ENCODE measurements at places on chromosomes 3 and 15. TPM values are rescaled to one million over a fixed set of nuclear protein-coding genes. Genes with fewer than 3 reads are reported as not detected.

DNA sequence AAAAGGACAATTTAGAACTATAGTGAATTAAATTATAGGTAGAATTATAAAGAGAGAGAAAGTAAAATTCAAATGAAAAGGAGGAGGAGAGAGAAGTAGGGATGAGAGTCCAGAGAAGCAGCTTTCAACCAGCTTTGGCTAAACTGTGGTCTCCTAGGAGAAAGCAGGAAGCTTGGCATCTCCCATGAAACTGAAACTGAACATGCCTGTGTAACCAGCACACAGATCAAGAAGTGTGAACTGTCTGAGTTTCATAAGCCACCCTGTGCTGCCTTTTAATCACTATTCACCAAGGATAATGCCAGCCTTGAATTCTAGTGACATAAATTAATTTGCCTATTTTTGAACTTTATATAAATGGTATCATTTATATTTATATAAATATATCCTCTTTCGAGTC, 128.5 kb downstream of the MYRIP start:
- H3K4me3 ChIP-seq = no peak overlapping the region
- H3K36me3 ChIP-seq = no peaks in the 10 kb centered on the region
- H3K27me3 ChIP-seq = no peaks in the 10 kb centered on the region
- H3K27ac ChIP-seq = no peak overlapping the region

The PPM1M gene
- total RNA-seq = 5.2 TPM

The TUSC7 gene
- not detected for total RNA-seq

- no peak overlapping the region for H3K4me3 ChIP-seq
- no peaks in the 10 kb centered on the region for H3K4me1 ChIP-seq
- H3K27ac ChIP-seq = no peak overlapping the region
- no peaks in the 10 kb centered on the region for H3K36me3 ChIP-seq
- no peaks in the 10 kb centered on the region for H3K27me3 ChIP-seq
These were observed 19.2 kb downstream of the ANKDD1A start for GRCh38 chr15:64930778-64931371.

- H3K4me1 ChIP-seq = peaks cover 4% of the 10 kb centered on the region
- H3K27ac ChIP-seq = no peak overlapping the region
- no peak overlapping the region for H3K4me3 ChIP-seq
- no peak for DNase-seq
These were observed 3.7 kb upstream of the ZNF609 start for GRCh38 chr15:64456634-64457108.

The CD80 gene
- total RNA-seq = not detected

Data from H1 (cell line).